CD4-positive, alpha-beta T cell treated with Interleukin-17A for 4 hours (primary cell): ENCODE measurements at places on chromosomes 7 and 10.

- no peak for DNase-seq
Observed at GRCh38 chr7:35467456-35467978, 213.6 kb upstream of the TBX20 start.

- no peak for DNase-seq
Observed at GRCh38 chr10:86961481-86962091, 3.2 kb downstream of the SNCG start.

DNA sequence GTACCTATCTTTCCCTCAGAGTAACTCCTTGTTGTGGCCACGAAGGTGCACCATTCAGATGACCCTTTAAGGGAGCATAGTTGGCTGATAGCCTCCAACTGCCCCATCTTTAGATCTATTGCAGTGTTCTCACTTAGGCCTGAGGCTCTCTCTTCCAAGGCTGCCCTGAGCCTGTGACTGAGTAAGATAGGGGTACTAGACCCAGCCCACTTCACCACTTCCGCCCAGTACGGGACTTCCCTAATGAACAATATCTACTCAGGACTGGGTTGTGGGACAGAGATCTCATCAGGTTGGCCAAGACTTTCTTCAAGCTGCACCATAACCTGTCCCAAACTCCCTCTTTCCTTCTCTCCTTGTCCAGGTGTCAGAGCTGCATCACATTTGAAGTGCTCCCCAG is 5.7 kb upstream of the GNAI1 start:
- DNase-seq: no peak

- no peak for DNase-seq
Observed at GRCh38 chr10:49601857-49602256, 8.3 kb upstream of the SLC18A3 start.

DNA sequence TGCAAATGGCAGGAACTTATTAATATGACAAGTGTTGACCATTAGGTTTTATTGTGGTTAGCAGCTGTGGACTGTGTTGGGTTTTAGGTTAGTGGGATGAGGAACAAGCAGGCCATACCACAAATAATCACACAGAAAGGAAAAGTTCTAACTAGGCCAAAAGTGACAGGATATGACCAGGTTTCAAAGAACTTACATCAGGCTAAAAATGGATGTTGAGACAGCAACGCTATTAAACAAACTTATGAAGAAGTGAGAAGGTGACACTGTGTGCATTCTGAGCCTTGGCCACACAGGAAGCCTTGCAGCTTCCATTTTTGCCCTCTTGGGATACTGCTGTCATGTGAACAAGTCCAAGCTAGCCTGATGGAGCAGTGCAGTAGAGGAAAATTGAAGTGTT is 568.8 kb downstream of the HTR7 start:
- DNase-seq: no peak

GRCh38 chr7:122140918-122141317 is 3.1 kb downstream of the AASS start:
- no peak for DNase-seq

DNA sequence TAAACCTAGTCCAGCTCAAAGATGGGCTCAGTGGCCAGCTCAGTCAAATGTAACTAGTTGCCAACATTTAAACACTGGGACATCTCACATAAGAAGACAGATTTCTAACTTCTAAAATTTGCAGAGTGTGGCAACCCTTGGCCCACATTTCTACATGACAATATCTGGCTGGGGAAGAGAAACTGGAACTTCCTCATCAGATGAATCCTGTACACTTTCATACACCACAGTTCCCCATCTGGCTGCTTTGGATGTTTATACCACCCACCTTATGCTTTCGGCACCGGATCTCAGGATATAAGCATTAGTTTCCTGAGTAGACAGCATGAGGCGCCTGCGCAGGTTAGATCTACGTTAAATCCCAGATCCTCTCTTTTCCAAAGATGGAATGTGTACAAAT is 199.3 kb downstream of the PRKG1 start:
- DNase-seq: no peak

DNA sequence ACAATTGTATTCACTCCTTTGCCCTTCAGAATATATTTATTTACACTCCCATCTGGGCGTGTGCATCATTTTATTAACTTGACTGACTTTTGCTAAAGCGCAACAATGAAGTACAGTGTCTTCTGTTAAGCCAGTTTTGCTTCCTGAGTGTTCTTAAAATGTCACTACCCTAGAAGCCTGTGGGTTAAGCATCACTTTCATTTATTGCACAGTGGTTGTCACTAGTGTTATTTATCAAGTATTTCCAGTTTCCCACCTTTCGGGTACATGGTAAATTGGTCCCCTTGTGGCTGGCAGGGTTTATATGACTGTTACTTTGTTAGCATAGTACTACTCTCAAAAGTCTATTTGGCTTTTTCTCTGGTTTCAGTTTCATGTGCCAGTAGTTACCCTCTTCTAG is 3.3 kb downstream of the HILPDA start:
- DNase-seq: no peak

DNA sequence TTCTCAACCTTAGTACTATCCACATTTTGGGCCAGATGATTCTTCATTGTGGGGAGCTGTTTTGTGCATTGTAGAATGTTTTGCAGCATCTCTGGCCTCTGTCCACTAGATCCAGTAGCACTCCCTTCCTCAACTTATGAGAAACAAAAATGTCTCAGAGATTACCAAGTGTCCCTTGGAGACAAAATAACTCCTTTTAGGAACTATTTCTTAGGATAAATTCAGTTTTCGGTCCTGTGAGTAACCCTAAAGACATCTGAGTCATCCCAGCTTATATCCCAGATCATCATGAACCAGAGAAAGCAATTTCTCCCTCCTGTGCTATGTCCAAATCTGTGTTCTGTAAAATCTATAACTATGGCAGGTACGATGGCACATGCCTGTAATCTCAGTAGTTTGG is 266.6 kb upstream of the PHYHIPL start:
- no peak for DNase-seq

- peak; percentile 80 for DNase-seq
Observed at GRCh38 chr7:26291699-26292538, at the start of gene SNX10. SNX10 (plus strand) TSS chr7:26291862; CDS start chr7:26346443, 54,581 bp downstream.

GRCh38 chr7:115260381-115260780 is 338.5 kb downstream of the MDFIC start:
- DNase-seq: no peak

DNA sequence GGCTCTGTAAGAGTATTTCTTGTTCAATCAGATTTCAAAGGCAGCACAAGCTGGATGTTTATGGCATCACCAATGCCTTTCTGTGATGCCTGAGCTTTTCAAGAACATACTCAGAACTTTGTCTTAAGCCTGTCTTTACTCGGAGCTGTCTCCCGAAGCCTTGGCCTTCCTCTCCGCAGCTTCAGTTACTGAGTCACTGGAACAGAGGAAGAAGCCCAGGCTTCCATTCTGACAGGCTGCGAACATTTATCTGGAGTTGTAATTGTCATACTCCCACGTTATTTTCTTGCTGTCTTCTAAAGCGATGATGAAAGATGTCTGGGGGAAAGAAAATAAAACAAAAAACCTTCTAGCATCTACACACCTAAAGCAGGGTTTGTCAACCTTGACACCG is 43.9 kb downstream of the GRK5 start:
- DNase-seq: no peak

GRCh38 chr7:95549818-95550529 is 46.3 kb downstream of the PDK4 start:
- no peak for DNase-seq

GRCh38 chr7:34471844-34472243 is 186.2 kb upstream of the NPSR1 start:
- no peak for DNase-seq

DNA sequence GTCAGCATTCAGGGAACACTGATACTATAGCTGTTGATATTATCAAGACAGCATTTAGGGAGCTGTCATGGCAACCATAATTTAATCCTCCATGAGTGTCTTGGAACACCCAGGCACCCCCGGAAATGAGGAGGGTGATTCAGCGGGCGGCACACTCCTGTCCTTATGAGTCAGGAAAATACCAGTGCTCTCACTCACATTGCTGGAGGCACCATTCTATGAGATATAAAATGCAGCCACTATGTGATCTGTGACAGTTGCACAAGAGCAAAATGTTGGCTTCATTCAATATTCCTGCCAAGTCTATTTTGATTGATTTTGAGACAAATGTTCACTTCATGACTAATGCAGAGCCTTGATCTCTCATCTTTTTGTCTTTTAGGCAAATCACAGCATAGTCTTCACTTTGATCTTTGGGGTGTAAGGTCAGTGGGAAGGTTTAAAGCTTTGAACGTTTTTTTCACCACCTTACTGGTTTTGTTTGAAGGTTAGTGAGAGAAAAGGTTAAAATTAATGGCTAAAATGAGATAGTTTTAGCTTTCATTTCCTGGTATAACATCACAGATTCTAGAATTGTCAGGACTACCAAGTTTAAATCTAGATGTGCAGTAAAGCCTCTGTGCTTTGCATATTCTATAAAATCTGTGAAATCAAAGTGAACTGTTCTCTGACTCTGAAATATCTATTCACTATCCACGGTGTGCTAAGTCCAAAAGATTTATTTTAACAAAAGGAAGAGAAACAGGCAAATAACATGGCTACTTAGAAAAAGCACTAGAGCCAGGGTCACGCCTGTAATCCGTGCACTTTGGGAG is 12.4 kb upstream of the ARHGAP12 start:
- DNase-seq: peak; percentile 15
